ENCODE measurements at places on chromosomes 6 and 20. TPM values are rescaled to one million over a fixed set of nuclear protein-coding genes. Genes with fewer than 3 reads are reported as not detected.

Gene MEI4
- total RNA-seq = not detected

Gene FIG4
- 39.5 TPM for total RNA-seq

Gene MYLK4
- 0.25 TPM for total RNA-seq

Gene HLA-DQA1
- total RNA-seq = not detected

Gene FABP7
- total RNA-seq = not detected

Gene HSPA12B
- total RNA-seq = 0.12 TPM

Gene CTAGE9
- total RNA-seq = not detected

Measured in uterine smooth muscle cell (primary cell).